ENCODE measurements at places on chromosomes 12 and 14. TPM values are rescaled to one million over a fixed set of nuclear protein-coding genes. Genes with fewer than 3 reads are reported as not detected.
A peak's percentile ranks its signal among the peaks of the same experiment; 100 is the strongest.

Gene CLBA1
- 10.4 TPM for total RNA-seq

Gene PRKD1
- total RNA-seq, result 21.0 TPM

Gene SERPINA10
- total RNA-seq, result not detected

Gene PROX2
- total RNA-seq, result not detected

DNA sequence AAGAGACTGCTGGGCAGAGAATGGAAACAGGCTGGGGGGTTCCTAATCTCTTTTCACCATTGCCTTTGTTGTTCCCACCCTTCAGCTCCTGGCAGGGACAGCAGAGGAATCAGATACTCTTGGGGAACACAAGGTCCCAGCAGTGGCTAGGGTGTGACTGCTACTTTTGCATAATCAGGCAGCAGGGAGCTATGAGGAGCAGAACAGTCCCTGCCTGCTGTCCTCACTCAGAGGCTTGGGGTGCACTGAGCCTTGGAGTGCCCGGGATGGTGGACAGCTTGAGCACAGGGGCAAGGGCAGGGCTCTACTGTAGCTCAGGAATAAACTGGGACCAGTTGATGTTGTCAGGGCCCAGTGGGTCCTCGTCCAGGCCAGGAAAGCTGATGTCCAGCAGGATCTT lies 1.5 kb upstream of the TEX52 start:
- no peak for DNase-seq
- H3K27me3 ChIP-seq, result no peaks in the 10 kb centered on the region
- no peaks in the 10 kb centered on the region for H3K36me3 ChIP-seq
- no peaks in the 10 kb centered on the region for H3K4me1 ChIP-seq

DNA sequence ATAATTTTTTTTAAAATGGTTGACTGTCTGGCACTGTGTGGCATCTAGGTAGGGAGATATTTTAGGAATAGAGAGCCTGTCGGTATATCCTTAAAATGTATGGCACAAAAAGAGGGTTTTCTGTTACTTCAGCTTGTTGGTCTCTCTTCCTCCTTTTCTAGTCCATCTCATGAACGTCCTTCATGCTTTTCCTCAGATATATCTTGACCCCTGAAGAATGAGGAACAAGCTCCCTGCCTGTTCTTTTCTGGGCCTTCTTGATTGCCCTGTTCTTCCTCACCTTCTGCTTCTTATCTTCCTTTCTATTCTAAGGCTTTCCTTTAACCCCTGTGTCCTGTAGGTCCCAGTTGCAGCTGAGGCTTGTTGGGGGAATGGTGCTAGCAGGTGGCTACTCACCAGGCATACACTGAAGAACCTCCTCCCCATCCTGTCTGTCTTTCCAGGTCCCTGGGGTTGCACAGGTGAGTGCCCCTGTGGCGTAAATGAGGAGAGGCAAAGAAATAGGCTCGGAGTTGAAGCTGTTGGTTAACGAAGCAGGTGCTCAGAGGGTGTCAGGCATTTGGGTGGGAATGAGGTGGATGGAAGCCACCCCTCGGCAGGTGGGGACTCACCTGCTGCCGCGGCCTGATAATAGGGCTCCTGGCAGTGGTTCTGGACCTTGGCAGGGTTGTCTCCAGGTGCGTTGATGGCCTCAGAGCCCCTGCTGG lies 7.2 kb upstream of the C1R start:
- H3K27ac ChIP-seq, result no peak overlapping the region
- no peak overlapping the region for H3K4me3 ChIP-seq
- H3K27me3 ChIP-seq, result no peaks in the 10 kb centered on the region

GRCh38 chr12:32083489-32083888 lies 23.2 kb upstream of the BICD1 start:
- peaks cover 13% of the 10 kb centered on the region for H3K4me1 ChIP-seq
- H3K4me3 ChIP-seq, result no peak overlapping the region
- no peaks in the 10 kb centered on the region for H3K36me3 ChIP-seq
- H3K27ac ChIP-seq, result peak overlapping the region; percentile 40
- peak; percentile 85 for DNase-seq
- no peaks in the 10 kb centered on the region for H3K27me3 ChIP-seq

DNA sequence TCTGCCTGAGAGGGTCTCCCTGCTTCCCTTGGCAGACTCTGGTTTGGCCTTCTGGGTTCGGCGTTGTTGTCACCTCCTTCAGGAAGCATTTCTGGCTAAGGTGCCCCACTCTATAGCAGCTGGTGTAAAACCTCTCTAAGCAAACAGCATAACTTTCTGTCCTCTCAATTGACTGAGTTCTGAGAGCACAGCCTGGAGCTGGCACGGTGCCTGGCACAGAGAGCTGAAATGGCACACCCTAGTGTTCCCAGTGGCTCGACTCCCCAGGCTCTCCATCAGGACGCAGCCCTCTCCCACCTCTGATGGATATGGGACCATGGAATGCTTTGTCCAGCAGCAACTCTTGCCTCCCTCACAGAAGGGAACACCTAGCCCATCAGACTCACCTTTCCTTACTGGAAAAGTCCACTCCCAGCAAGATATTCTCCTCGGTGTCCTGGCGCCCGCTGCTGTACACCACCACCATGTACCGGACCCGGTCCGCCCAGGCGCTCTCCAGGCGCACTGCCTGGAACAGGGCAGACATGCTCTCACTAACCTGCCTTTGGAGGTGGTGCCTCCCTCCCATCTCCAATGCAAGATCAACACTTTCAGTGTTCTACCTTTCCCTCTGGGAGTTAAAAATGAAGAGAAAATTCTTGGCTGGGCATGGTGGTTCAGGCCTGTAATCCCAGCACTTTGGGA lies 40.6 kb downstream of the SSH1 start:
- H3K27ac ChIP-seq, result peak overlapping the region; percentile 82
- DNase-seq, result peak; percentile 47
- peaks cover 25% of the 10 kb centered on the region for H3K4me1 ChIP-seq
- H3K4me3 ChIP-seq, result no peak overlapping the region

- no peaks in the 10 kb centered on the region for H3K36me3 ChIP-seq
- H3K4me3 ChIP-seq, result no peak overlapping the region
- H3K27ac ChIP-seq, result no peak overlapping the region
- H3K4me1 ChIP-seq, result peaks cover 10% of the 10 kb centered on the region
- H3K27me3 ChIP-seq, result no peaks in the 10 kb centered on the region
Observed at GRCh38 chr14:54225457-54226060, 171.2 kb upstream of the CDKN3 start.

DNA sequence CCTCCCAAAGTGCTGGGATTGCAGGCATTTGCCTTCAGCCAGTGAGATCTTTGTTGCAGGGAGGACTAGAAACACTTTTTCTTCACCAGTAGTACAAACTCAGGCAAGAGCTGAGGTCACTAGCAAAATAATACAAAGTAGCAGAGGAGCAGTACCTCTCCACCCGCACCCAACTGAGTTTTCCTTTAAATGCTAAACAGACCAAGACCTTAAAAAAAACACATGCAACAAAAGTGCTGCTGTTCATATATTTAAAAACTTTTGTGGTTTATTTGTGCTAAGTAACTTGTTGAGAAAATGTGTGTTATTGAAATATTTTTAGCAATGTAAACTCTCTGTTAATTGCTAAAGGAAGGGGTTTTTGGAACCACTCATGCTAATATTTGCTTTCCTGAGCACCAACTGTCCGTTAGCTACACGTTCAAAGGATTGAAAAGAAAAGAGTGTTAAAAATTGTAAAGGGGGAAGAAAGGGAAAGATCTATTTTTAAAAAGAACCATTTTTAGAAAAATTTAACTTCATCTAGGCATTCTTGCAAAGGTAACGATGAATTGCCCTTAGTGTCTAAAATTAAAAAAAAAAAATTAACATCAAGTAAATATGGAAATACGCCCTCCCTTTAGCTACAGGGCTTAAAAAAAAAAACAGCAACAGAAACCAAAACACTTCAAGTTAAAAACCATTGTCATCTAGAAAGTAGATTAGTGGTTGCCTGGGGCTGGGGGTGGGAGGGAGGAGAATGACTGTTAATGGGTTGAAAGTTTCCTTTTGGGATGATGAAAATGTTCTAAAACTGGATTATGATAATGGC lies 114.0 kb upstream of the KRAS start:
- no peaks in the 10 kb centered on the region for H3K36me3 ChIP-seq
- H3K27ac ChIP-seq, result no peak overlapping the region
- no peaks in the 10 kb centered on the region for H3K4me1 ChIP-seq
- H3K27me3 ChIP-seq, result no peaks in the 10 kb centered on the region
- DNase-seq, result no peak

- DNase-seq, result peak; percentile 68
- no peaks in the 10 kb centered on the region for H3K4me1 ChIP-seq
- no peak overlapping the region for H3K4me3 ChIP-seq
- H3K27ac ChIP-seq, result no peak overlapping the region
- no peaks in the 10 kb centered on the region for H3K36me3 ChIP-seq
Observed at GRCh38 chr12:38689704-38690103, 215.7 kb downstream of the CPNE8 start.
